ENCODE measurements at places on chromosomes 6 and 20.

DNA sequence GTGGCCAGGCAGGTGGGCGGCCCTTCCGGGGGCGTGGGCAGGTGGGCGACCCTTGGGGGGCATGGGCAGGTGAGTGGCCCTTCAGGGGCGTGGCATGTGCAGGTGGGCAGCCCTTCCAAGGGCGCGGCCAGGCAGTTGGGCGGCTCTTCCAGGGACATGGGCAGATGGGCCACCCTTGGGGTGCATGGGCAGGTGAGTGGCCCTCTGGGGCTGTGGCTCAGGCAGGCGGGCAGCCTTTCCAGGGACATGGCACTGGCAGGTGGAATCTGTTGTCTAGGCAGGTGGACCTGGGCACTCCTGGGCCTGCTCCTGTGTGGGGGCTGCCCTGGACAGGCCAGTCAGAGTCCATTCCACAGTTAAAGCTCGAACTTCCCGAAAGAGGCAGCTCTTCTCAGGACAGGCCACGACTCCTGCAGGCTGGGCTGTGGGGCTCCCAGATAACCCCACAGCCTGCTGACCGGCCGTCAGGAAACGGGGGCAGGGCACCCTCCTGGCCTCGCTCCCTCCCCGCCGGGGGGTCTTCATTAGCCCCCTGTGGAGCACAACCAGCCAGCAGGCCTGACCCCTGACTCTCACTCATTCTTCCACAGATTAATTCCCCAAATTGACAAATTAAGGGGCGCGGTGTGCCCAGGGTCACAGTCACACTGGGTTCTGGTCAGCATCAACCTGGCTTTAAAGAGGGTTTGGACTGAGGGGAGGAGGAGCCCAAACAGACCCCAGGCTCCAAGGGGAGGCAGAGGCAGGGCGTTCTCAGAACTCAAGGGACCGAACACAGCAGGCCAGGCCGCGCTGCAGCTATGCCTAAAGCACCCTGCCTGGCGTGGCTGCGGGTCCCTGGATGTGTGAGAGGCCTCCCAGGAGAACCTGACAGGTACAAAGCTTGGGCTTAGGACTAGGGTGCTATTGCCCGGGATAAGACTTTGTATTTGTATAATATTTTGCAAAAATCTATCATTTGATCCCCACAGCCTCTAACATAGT is 130.0 kb downstream of the DLL1 start:
- DNase-seq: no peak

DNA sequence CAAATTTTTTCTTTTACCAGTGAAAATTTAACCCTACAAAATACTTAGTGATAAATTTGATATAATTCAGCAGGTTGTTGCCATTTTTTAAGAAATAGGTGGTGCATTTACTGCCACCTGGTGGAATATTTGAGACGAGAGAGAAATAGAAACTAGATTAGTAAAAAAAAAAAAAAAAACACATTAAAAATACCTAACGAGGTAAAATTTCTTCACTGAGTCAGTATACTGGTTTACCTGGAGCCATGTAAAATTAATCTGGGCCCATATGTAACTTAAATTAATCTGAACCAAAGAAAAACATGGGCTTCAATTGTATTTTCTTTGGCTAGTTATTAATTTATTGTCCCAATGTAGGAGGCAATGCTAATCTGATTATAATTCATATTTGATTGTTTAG is 520.8 kb downstream of the EPM2A start:
- DNase-seq: no peak

- DNase-seq: no peak
Measured at GRCh38 chr6:105601541-105602236, 198.8 kb upstream of the PREP start.

DNA sequence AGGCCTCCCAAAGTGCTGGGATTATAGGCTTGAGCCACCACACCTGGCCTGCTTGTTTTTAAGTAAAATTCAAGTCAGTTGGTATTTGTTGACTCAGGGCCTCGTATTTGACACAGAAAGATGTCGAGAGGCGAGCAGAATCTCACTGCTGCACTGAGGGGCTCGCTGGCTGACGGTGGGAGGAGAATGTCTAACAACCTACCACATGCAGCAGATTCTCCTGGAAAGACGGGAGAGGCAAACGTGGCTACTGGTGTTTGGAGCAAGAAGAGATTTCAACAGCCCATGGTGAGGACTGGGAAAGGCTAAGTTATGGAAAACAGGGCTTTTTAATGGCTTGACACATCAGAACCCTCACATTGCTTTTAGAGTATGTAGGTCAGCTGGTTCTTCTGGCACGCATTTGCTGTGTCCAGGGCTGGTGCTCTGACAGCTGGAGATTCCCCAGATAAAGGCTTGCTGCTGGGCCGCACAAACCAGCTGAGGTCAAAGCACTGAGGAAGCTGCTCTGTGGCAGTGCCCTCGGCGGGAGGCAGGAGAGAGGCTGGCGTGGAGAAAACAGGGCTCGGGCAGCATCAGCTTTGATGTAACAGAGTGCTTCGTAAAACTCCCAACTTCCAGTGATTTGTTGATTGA is 84.2 kb upstream of the FRMD1 start:
- no peak for DNase-seq

DNA sequence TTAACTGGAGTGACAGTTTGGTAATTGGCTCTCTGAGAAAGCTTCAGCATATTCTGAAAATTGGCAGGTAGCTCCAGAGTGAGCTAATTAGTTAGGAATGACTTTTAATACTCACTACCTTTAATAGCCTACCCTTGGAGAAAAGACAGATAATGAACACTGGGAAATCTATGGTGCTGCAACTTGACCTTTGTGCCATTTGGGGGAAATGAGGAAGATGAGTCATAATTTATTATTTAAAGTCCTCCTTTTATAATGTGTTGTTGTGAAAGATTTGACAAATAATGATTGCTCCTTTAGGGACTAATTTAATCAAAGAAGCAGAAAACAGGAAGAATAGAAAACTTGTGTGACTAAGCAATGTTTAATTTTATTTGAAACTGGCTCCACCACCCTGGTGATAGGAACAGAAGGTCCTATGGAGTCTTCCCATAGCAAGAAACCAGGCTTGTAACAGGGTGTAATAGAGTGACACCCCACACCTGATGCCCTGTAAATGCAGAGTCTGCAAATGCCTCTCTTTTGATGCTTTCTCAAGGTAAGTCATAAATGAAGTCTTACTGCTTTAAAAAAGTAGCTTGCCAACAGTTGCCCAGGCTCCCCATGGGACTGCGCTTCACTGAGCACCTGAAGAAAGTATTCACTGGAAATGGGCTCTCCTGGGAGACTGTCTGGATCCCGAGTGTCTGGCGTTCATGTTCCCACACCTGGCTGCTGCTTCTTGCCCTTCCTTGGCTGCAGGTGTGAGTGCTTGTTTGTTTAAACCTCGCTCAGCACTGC is 134.4 kb downstream of the LRRC1 start:
- peak; percentile 48 for DNase-seq

- DNase-seq: no peak
Measured at GRCh38 chr6:11404838-11405237, 132.7 kb upstream of the TMEM170B start.

GRCh38 chr20:32505723-32506473 is 79.2 kb downstream of the NOL4L start:
- DNase-seq: no peak

GRCh38 chr20:4299773-4300172 is 284.4 kb upstream of the RNF24 start:
- DNase-seq: no peak

DNA sequence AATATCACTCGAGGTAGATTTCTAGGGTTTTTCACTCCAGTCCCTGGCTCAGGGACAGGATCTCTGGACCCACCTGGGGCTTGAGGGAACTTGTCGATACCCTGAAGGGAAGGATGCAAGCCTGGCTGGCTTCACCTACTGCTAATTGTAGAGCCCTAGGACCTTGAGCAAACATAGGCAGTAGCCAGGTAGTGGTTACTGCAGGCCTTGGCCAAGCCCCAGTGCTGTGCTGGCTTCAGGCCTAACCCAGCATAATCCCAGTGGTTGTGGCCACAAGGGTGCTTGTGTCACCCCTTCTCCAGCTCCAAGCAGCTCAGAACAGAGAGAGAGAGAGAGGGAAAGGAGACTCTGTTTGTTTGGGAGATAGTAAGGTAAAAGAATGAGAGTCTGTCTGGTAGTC is 5.8 kb upstream of the MCM9 start:
- DNase-seq: no peak

- no peak for DNase-seq
Measured at GRCh38 chr6:125745281-125746018, 4.0 kb upstream of the HEY2 start.

DNA sequence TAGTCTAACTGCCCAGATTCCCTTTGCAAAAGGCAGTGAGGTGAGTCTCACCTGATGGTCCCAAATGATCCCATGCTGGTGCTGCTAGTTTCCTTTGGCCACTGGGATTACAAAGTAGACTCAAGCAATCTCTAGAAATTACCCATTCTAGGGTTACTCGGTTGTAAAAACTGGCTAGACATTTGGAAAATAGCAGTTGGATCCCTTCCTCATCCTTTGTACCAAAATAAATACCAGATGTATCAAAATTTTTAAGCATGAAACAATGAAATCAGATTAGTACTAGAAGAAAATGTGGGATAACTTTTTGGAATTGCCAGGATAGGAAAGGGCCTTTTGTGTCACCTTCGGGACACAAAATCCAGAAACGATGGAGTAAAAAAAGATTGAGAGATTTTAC is 112.9 kb upstream of the TOP1 start:
- no peak for DNase-seq

DNA sequence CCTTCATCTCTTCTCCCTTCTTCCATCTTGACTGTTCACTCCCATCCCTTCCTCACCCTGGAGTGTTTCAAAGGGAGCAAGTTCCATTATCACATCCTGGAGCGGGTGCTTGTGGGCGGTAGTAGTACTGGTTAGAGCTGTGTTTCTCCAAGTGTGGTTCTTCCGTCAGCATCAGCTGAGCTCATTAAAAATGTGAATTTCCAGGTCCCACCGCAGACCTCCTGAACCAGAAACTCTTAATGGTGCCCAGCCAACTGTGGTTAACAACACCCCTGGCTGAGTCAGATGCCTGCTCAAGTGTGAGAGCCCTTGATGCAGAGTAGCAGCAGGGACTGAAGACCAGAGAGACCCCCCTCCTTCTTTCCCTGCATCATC is 24.4 kb downstream of the ANGPT4 start:
- no peak for DNase-seq

- no peak for DNase-seq
Measured at GRCh38 chr6:131597446-131597845, 24.4 kb downstream of the ARG1 start.

GRCh38 chr20:49540232-49540620 is 27.7 kb downstream of the PTGIS start:
- DNase-seq: no peak

- no peak for DNase-seq
Measured at GRCh38 chr6:15842727-15843117, 179.9 kb upstream of the DTNBP1 start.

DNA sequence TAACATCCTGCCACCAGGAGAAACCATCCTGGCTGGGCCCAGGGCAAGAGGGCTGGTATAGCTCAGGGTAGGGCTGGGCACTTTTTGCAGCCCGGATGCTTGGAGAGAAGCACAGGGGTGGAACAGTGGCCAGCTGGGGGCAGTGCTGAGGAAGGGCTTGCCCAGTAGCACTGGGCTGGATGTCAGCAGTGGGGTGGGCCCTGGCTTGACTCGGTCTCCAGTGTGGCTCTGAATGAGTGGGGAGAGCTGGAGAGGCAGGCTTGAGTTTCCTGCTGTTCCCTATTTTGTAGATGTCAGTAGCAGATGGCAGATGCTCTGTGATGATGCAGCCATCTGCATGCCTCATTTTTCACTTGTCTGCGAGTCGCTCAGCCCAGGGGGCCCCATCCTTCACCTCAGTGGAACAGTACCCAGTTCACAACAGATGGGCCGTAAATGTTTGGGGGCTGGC is 56.3 kb upstream of the TULP1 start:
- peak; percentile 89 for DNase-seq

GRCh38 chr6:1482381-1483166 is 93.2 kb downstream of the FOXF2 start:
- DNase-seq: no peak

DNA sequence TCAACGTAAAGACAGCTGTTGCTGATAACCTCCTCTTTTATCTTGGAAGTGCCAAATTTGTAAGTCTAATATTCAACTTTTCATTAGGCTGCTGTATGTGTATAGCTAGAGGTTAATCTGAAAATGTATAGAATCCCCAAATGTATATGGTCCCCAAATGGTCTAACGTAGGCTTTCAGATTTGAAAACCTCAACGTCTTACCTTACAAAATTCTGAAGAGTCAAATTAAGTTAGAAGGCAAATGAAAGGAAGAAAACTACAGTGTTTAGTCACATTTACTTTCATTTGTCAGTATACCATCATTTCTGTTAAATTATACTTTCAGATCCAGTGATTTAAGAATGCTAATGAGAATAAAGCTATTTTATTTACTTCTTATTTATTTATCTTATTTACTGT is 256.9 kb downstream of the ARHGAP18 start:
- DNase-seq: no peak
